Chondrocyte (in vitro differentiated cells): ENCODE measurements at places on chromosomes 6 and 20. TPM values are rescaled to one million over a fixed set of nuclear protein-coding genes. Genes with fewer than 3 reads are reported as not detected.
A peak's percentile ranks its signal among the peaks of the same experiment; 100 is the strongest.

DNA sequence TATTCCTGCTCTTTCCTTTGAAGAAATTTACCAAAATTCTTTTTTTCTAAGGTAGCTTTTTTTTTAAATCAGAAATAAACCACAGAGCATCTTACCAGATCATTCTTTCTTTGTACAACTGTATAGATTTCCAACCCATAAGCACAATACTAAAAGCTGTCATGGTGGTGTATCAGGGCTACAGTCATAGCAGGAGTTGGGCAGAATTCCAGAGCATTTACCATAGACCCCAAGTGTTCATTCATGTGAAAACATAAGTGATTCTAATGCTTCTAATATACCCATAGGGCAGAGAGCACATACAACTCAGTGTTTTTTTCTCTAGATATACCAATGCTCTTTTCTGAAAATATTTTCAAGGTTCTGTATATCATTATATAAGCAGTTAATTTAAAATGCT, 392.5 kb downstream of the FRK start:
- no peak for DNase-seq

GRCh38 chr6:6503191-6503590, 85.3 kb upstream of the LY86 start:
- DNase-seq: no peak

DNA sequence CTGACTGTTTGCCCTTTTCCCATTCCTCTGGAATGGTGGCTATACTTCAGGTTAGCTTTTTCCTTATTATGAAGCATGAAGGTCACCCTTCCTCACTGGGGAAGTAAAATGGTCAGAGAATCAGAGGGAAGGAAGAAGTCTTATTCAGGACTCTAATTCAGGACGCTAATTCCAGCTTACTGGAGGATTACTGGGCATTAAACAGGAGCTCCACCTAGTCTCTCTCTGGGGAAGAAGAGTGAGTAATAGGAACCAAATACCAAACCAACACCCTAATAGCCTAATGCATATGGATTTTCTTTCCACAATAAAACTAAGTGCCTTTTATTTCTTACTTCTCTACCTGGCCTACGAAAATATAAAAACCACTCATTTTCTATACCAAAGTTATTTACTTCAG, 10.1 kb downstream of the CRISP1 start:
- DNase-seq: no peak

GRCh38 chr6:41958022-41958856, 16.6 kb upstream of the CCND3 start:
- DNase-seq: no peak

KCNB1 gene
- 1.2 to 17.8 TPM (median 1.3 TPM) in 3 replicates for total RNA-seq

DNA sequence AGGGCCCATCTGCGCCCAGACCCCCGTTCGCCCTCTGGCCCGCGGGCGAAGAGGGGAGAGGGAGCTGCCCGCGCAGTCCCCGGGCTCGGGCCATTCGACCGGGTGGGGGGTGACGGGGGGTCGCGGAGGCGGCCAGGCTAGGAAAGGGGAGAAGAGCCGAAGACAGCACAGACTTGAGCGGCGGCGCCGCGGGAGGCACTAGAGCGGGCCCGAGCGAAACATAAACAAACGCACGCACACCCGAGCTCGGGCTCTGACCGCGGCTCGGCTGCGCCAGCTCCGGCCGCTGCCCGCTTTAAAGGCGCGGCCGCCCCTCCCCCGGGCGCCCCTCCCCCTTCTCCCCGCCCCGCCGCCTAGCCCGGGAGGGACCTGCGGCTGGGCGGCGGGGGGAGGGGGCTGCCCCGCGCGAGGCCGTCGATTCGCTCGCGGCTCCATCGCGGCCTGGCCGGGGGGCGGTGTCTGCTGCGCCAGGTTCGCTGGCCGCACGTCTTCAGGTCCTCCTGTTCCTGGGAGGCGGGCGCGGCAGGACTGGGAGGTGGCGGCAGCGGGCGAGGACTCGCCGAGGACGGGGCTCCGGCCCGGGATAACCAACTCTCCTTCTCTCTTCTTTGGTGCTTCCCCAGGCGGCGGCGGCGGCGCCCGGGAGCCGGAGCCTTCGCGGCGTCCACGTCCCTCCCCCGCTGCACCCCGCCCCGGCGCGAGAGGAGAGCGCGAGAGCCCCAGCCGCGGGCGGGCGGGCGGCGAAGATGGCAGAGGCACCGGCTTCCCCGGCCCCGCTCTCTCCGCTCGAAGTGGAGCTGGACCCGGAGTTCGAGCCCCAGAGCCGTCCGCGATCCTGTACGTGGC, at the start of gene FOXO3:
FOXO3 (plus strand) TSS at position 455 of the 846 bp plus-strand sequence; CDS start at position 747, 292 bp downstream.
- DNase-seq: peak; percentile 97

LAMA4 gene
- 55.2 to 115 TPM (median 102 TPM) in 3 replicates for total RNA-seq

- no peak for DNase-seq
These were observed 1.3 kb downstream of the DSTN start for GRCh38 chr20:17571153-17571527.

GRCh38 chr6:35072698-35073055, 68.5 kb downstream of the TCP11 start:
- DNase-seq: no peak

SLC22A16 gene
- not detected in 3 replicates for total RNA-seq

- no peak for DNase-seq
These were observed 64.5 kb downstream of the EYA2 start for GRCh38 chr20:46959081-46959692.
